Activated CD4-positive, alpha-beta T cell treated with anti-CD3 and anti-CD28 coated beads for 24 hours (primary cell): ENCODE measurements at places on chromosomes 12 and 14.

DNA sequence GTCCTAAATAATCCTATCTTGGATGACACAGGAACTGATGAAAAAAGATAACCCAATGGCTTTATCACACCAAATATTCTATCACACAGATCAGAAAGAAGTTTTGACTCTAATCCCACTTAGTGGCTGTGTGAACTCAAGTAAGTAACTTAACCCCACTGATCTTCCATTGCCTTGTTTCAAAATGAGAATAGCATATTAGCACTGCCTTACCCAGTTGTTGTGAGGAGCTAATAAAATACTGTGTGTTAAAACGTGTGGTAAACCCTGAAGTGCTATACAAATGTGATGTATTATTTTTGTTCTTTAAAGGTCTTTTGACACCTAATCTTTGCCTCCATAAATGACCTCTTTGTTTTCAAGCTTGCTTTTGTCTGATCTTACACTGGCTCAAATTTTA is 60.9 kb upstream of the ARID2 start:
- DNase-seq = no peak

DNA sequence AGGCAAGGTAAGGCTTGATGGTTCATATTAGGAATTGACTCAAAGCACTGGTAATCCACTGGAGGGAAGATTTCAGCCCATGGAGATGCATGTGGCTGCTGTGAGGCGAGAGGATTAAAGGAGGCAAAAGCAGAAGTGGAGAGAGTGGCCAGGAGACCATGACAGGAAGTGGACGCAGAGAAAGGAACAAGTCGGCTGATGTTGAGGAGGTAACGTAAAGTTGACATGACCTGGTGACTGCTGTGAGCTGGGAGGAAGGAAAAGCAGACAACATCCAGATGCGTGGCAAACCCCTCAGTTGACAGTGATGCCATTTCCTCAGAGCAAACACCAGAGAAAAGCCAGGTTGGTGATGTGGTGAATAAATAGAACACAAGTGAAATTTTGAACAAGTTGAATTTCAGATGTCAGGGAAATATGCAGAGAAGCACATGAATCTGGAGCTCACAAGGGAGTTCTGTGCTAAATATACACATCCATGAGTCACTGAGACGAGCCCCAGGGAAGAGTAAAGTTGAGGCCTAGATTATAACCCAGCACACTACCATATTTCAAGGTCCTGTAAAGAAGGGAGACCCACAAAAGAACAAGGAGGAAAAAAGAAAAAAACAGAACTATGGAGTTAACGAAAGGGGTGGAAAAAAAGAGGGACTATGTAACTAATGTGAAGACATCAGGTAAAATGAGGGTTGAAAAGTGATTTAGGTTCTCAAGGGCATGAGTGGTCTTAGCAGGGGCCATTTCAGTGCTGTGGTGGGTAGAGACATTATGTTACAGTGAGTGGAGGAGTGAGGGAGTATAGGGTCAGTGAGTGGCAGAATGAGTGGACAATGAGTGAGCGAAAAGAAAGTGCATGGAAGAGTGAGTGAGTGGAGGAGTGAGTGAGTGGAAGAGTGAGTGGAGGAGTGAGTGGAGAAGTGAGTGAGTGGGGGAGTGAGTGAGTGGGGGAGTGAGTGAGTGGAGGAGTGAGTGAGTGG is 61.6 kb upstream of the GZMB start:
- DNase-seq = no peak

DNA sequence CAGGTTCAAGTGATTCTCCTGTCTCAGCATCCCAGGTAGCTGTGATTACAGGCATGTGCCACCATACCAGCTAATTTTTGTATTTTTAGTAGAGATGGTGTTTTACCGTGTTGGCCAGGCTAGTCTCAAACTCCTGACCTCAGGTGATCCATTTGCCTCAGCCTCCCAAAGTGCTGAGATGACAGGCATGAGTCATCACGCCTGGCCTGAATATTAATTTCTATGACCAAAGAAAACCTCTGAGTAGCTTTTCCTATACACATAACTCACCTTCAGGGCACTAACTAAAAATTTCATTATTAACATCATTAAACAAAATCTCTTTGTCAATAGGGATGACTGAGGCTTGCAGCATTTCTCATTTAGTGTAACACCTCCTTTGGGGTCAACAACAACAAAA is 259.6 kb upstream of the KRR1 start:
- DNase-seq = no peak

GRCh38 chr14:54220704-54221431 is 175.9 kb upstream of the CDKN3 start:
- DNase-seq = no peak

DNA sequence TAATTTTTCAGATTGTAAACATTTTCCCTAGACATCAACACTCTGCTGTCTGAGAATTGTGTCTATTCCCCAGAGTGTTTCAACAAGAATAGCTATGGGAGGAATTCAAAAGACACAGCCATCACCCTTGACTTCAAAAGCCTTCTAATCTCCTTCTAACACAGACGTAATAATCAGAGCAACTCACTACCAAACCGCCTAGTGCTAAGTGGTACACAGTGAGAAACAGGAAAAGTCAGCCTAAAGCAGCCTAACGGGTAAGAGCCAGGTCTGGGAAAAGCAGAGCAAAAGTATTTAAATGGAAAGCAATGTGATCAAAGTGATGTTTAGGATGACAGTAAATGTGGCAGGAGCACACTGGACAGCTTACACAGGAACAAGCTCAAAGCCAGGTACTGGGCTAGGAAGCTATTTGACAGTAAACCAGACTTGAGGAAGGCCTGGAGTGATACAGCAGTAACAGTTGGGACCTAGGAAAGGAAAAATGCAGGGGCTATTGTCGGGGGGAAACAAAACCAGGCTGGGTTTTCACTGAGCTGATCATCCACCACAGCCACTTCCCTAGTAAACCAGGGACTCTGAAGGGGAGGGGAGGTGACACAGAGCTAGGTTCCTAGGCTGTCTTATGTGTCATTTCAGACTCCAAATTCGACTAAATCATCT is 29.4 kb downstream of the CORO1C start:
- DNase-seq = no peak

DNA sequence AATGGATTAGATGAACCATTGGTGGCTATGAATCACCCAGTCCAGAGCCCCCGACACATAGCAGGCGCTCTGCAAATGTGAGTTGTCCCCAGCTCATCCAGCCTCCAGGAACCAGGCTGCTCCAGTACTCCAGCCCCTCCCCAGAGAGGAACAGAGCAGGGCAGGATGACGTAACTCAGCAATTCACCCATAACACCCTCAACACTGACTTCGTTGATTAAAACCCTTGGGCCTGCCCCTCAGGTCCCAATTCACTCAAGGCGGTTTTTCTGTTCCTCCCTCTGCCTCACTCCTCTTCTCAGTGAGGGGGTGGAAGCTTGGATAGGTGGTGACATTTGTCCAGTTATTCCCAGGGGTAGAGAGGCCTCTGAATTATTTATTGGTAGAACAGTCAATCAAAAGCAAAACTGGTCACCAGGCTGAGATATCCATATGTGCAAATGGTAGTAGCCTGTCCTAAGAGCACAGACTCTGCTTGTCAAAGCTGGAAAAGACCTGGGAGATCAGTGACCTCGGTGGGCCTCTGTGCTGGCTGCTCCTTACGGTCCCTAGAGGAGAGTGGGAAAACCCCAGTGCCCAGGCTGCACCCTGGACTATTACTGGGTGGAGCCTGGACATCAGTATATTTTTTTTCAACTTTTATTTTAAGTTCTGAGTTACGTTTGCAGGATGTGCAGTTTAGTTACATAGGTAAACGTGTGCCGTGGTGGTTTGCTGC is 97.0 kb downstream of the CMKLR1 start:
- no peak for DNase-seq

GRCh38 chr14:99196310-99196650 is 75.7 kb downstream of the BCL11B start:
- no peak for DNase-seq

DNA sequence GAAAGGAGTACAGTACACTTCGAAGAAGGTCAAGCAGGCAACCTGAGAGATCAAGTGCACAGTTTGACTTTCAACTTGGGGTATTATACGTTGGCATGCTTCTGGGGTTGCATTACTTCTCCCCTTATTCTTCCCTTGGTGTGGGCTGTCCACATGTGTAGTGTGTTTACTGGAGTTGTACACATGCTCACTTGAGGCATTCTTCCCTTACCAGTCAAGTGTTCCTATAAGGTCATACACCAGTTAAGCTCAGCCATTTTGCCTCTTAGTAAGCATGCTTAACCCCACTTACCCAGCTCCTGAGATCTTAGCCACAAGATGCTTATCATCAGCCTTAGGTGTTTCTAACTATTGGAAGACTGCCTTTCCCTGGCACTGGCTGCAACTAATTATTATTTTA is 63.8 kb downstream of the C12orf42 start:
- no peak for DNase-seq

DNA sequence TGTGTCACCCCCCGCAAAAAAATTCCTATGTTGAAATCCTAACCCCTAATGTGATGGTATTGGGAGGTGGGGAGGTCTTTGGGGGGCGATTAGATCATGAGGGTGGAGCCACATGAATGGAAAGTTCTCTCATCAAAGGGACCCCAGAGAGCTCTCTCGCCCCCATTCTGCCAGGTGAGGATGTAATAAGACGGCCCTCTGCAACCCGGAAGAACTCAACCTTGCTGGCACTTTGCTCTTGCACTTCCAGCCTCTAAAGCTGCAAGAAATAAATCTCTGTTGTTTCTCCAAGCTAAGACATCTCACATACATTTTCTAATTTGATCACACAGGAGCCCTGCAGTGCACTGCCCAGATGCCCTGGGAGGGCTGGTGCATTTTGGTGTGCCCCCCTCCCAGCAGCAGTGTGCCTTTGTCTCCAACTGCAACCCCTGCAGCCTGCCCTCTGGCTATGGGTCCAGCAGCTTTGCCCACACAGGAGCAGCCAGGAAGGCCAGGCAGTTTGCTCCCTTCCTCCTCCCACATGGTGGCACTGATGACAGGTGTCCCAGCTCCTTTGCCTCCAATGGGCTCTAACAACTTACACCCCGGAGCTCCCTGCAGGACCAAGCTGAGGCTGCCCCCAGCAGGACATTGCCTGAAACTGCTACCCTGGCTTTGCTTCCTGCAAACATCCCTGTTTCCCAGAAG is 59.3 kb downstream of the C14orf132 start:
- DNase-seq = no peak
